SK-N-DZ (cell line): ENCODE measurements at places on chromosomes 11 and 22.

- DNase-seq: no peak
Measured at GRCh38 chr11:86782742-86783141, 17.6 kb upstream of the PRSS23 start.

GRCh38 chr11:103420593-103420992 is 311.4 kb downstream of the DYNC2H1 start:
- no peak for DNase-seq

DNA sequence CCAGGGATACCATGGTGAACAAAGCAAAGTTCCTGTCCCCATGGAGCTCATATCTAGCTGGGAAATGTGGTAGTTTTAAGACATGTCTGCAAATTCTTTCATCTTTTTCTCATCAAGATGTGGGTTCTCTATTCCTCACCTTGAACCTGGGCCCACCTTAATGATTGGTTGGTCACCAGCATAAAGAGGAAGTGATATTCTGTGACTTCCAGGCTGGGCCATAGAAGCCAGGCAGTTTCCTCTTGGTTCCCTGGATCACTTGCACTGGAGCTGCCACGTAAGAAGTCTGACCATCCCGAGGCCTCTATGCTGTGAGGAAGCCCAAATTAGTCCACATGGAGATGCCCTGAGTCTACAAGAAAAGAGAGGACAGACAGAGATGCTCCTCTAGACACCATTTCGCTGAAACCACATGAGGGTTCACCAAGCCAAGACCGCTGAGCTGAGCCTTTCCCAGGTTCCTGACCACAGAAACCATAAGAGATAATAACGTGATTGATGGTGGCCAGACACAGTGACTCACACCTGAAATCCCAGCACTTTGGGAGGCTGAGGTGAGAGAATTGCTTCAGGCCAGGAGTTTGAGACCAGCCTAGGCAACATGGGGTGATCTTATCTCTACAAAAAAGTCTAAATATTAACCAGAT is 119.5 kb upstream of the ISX start:
- DNase-seq: no peak

GRCh38 chr11:12565406-12565805 is 108.8 kb upstream of the TEAD1 start:
- DNase-seq: no peak

DNA sequence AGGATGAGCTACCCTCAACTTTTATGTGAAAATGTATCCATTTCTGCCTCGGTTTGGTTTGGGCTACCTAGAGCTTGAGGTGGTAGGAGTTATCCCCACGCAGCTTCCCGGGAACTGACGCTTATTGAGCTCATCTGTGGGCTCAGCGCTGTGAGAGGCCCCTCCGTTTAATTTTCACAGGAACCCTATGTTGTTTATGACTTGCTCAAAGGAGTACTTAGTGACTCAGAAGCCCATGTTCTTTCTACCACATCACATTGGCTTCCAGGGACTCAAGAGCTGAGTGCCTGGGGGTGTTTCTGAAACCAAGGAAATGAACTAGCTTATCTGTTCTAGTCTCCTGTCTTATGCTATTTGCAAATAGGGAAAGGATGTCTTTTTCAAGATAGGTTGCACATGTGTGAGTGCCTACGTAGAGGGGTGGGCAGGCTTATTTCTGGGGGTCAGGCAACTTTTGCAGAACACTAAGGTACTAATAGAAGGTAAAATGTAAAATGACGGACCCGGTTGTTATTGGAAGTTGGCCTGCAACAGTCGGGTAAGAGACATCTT is 40.5 kb downstream of the MICAL2 start:
- DNase-seq: no peak

- DNase-seq: peak; percentile 26
Measured at GRCh38 chr11:113956986-113957385, 17.9 kb upstream of the HTR3A start.

GRCh38 chr11:13713982-13714381 is 45.5 kb downstream of the FAR1 start:
- no peak for DNase-seq

GRCh38 chr22:48858121-48858520 is 969.6 kb downstream of the BRD1 start:
- DNase-seq: no peak

DNA sequence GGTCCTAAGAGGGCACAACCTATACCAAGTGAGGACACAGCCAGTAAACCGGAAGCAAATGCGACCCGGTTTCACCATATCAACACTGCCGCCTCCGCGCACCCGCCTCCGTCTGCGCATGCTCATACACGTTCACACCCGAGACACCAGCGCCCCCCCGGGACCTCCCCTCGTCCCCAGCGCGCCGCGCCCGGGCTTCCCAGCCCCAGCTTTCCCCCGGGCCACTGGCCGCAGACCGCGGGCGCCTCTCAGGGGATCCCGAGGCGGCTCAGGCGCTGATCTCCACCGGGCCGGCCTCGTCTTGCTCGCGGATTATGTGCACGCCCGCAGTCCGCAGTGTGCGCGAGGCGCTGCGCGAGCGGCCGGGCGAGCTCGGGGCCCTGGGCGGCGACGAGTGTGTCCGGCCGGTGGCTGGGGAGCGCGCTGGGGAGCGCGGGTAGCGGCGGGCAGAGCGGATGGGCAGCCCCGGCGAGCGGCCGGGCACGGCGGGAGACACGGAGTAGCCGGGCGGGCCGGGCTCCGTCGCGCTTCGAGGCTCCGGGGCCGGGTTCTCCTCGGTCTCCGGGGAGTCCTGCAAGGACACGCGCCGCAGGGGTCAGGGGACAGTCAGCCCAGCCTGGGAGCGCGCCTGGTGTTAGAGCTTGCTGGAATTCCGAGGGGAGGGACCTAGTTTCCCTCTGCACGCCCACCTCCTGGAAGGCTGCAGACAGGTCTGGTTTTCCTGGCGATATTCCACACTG is 2.0 kb downstream of the HEPN1 start:
- DNase-seq: peak; percentile 67

- DNase-seq: no peak
Measured at GRCh38 chr11:127648583-127648982, 648.0 kb upstream of the KIRREL3 start.

GRCh38 chr22:50274311-50274710 is 4.1 kb upstream of the MAPK11 start:
- peak; percentile 60 for DNase-seq

GRCh38 chr11:1307998-1308742 is 1.3 kb downstream of the TOLLIP start:
- no peak for DNase-seq

DNA sequence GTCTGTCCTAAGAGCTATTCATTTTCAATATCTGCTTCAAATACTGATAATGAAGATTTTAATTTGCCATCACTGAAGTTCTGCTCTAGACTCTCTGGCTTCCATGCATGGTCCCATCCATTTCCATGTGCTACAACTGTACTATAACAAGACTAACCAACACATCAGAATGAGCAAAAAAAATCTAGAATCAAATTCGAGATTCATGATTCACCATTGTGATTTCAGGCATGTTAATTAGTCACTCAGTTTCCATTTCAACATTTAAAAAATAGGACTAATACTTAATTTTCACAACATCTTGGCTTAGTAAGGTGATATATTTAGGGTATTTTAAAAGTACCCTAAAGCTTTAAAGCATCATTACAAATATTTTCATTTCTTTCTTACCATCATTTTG is 22.8 kb downstream of the PICALM start:
- DNase-seq: no peak

GRCh38 chr22:43152003-43152356 is 621 bp downstream of the TSPO start:
- no peak for DNase-seq

GRCh38 chr11:43723617-43724016 is 43.1 kb downstream of the HSD17B12 start:
- no peak for DNase-seq

- no peak for DNase-seq
Measured at GRCh38 chr22:25747245-25747944, 5.4 kb downstream of the MYO18B start.

DNA sequence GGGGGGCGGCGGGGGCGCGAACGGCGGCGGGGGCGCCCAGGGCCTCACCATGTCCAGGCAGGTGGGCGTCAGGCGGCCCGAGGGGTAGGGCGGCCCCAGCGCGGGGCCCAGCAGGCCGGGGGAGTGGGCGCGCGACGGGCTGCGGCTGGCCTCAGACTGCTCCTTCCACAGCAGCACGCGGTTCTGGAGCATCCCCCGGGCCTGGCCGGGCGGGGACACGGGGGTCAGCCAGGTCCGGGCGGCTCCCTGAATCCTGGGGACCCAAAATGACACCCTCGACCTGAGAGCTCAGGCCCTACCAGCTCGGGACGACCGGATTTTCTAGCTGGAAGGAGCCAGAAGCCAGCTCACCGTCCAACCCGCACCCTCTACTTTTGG is 5.5 kb upstream of the SLC16A8 start:
- no peak for DNase-seq

DNA sequence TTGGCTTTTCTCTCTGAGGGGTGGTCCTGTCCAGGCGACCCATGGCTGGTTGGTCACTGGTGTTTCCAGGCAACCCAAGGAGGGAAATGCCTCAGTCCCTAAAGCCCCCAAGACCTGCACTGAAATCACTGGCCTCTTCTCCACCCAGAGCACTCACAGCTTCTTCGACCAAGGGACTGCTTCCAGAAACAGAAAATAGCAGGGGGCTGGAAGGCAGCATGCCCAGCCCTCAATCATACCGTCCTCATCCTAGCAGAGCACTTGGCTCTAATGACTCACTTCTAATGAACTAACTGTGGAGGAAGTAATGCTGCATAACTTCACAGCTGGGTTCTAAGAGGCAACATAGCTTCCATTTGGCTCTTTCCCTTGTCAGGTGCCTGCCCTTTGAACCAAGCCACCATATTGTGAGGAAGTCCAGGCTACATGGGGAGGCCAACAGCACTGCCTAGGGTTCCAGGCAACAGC is 27.6 kb downstream of the DKK3 start:
- no peak for DNase-seq

DNA sequence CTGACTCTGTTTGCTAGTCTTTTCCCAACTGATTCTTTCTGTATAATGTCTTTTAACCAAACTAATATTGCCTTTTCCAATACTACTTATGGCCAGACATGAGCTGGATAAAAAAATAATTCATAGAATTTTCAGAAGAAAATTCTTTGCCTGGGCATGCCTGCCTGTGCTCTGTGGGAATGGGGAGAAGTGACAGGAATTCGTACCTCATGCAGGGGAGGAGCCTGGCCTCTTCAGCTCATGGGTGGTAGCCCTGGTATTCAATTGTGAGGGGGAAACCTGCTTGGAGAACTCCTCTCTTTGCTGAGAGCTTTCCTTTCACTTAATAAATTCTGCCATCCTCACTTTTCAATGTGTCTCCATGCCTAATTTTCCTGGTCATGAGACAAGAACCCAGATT is 928.8 kb downstream of the FAM181B start:
- no peak for DNase-seq

- DNase-seq: peak; percentile 67
Measured at GRCh38 chr22:28817919-28818859, 17.8 kb upstream of the XBP1 start.

DNA sequence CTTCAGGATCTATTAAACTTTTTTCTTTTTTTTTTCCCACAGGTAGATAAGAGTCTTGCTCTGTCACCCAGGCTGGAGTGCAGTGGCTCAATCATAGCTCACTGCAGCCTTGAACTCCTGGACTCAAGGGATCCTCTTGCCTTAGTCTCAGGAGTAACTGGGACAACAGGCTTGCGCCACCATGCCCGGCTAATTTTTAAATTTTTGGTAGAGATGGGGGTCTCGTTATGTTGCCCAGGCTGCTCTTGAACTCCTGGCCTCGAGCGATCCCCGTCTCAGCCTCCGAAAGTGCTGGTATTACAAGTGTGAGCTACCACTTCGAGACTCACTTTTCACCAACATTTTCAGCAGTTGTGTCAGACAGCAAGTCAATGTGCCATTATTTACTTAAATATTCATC is 962 bp downstream of the SIRT3 start:
- DNase-seq: no peak

GRCh38 chr22:45548991-45549761 is 46.5 kb downstream of the FBLN1 start:
- DNase-seq: no peak

GRCh38 chr11:67441731-67442351 is 1.4 kb downstream of the CORO1B start:
- no peak for DNase-seq

- peak; percentile 20 for DNase-seq
Measured at GRCh38 chr11:40219401-40219800, 1240.1 kb downstream of the LRRC4C start.

DNA sequence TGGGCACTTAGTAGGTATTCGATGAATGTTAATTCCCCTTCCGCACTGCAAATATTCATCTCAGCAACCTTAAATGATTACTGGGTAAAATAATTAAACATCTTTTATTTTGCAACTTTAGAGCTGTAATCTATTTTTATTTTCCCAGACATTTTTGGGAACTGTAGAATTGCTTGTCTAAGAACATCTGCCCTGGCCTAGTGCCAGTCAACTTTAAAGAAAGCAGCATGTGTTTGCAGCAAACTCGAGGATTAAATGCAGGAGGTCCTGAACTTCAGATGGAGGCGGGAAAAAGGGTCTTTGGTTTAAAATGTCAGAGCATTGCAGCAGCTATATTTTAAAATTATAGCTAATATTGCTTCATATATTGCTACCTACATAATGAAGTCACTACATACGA is 190.0 kb downstream of the PGR start:
- DNase-seq: no peak

DNA sequence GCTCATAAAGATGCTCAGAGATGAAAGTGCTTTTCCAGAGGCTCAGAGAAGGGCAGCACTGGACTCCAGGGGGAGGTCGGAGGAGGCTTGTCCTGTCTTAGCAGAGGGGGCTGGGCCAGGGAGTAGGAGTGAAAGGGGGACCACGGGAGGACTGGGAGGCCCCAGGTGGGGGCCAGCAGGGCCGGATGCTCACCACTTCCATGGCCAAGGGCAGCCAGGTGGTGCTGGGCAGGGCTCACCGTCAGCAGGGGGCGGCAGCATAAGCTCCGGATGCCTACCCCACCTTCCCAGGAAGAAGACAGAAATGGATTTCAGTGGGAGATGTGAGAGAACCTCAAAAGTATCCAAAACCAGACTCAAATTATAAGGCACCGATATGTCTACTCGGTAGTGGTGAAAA is 11.0 kb downstream of the RAB36 start:
- no peak for DNase-seq
